ENCODE measurements at places on chromosomes 12 and 14. TPM values are rescaled to one million over a fixed set of nuclear protein-coding genes. Genes with fewer than 3 reads are reported as not detected.

- DNase-seq: no peak
Observed at GRCh38 chr14:73742520-73743238, 28.5 kb upstream of the PNMA1 start.

DNA sequence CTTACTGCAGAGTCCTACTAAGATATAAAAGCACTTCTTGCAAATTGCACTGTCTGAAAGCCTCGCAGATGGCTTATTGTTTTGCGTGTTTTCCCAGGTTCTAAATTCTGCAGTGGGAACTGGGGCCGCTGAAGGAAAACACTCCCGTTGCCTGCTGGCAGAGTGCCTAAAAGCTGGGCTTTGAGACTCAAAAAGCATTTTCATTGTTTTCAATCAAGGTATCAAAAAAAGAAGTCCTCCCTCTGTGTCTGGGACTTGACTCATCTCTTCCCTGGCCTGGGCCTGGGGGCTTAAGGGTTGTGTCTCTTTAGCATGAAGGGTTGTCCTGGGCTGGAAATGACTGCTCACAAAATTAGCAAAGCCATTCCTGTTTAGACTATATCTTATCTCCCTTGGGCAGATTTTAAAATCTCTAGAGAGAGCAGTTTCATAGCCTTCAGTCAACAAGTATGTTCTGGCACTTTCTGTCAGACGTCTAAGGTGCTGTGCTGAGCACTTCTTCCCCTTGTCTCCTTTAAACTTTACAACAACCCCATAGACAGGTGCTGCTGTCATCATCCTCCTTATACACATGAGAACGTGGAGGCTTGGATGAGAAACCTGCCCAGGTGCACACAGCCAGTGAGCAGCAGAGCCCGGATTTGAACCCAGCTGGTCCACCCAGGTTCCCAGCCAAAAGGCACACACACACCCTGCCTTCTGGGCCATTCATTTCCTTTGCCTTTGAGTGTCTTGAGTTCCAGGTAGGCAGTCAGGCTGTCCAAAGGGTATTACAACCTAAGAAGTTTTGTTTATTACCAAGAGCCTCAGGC is 31.1 kb downstream of the ELK3 start:
- DNase-seq: no peak

DNA sequence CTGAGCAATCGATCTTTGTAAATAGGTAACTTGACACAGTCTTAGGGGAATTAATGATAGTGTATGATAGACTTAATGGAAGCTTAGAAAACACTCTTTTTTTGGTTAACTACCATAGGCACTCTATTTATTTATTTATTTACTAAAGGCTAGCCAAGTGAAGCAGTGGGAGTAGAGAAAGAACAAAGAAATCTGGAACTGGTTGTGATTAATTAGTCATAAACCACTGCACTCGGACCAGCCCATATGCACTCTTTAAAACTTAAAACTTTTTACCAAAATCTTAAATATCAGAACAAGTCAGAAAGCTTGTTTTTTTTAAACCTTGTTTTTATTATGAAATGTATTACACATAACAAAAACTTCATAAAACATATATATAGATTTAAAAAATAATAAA is 49.5 kb upstream of the SRP54 start:
- DNase-seq: no peak

GRCh38 chr12:103728323-103728722 is 112.7 kb downstream of the NT5DC3 start:
- DNase-seq: no peak

Gene SVOP
- total RNA-seq: 1.9 TPM

Measured in neural crest cell (in vitro differentiated cells).